Epithelial cell of esophagus (primary cell): ENCODE measurements at places on chromosomes 7 and 10.
A peak's percentile ranks its signal among the peaks of the same experiment; 100 is the strongest.

DNA sequence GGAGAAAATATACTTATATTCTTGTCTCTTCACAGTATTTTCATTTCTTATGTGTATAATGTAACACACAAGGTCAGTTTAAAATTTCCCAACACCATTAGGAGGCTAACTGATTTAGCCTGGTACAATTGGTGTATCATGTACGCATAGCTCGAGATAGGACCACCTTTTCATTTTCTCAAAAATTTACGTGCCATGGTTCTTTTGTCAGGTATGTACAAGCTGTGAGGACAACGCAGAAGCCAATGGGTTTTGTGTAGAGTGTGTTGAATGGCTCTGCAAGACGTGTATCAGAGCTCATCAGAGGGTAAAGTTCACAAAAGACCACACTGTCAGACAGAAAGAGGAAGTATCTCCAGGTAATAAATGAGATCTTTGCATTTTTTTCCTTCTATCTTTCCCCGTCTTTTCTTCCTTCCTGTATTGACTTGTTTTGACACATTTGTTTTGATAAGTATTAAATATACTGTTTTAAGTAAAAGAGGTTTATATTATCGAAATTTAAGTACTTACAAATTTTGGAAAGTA is 55.0 kb downstream of the TRIM24 start:
- DNase-seq = no peak

- DNase-seq = no peak
Measured at GRCh38 chr10:117750616-117751015, 208.1 kb downstream of the EMX2 start.

DNA sequence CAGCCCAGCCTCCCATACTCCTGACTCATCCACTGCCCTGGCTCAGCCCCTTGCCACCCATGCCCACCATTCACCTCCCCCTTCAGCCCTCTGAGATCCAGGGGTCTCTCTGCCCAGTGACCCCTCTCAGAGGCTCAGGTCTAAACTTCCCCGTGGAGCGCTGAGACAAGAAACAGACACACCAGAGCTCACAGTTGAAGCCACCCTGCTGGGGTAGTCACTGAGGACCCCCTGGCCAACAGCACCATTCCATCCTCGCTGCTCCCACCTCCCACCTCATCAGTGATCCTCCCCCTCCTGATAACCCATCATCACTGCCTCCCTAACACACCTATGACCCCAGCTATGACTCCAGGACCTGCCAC is 100.7 kb downstream of the GRID1 start:
- no peak for DNase-seq

DNA sequence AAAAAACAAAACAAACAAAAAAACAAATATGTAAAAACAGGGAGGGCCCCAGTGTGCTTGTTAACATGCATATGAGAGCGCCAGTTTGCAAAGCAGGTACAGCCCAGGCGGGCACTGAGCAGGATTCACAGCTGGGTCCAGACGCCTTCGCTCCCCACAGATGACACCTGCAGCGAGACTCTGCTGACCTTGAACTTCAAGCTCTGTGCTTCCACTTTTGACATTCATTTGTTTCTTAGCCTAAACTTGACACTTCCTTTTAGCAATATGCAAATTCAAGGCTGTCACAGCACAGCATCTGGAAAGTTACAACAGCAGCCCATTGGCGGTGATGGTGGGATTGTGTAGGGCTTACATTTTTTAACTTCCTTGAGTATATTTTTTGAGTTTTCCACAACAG is 88.8 kb upstream of the TNS3 start:
- no peak for DNase-seq

DNA sequence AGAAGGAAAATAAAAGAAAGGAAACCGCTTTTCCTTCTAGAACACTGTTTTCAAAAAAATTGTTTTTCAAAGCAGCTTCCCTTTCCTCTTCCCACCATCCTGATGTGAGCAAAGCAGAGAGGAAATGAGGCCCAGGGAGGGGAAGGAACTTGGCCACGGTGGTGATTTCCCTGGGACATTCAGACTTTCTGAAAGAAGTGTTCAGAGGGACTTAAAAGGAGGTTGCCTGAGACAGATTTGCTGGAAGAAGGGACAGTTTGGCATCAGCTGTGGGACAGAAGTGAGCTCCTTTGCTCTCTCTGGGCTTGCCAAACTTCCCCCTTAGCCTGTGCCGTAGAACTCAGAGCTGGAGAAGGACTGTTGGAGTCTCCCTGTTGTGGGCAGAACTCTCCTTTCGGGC is 30.3 kb downstream of the ADCYAP1R1 start:
- DNase-seq = no peak

GRCh38 chr7:6554848-6555247 is 3.6 kb upstream of the GRID2IP start:
- DNase-seq = no peak

- DNase-seq = no peak
Measured at GRCh38 chr10:46240684-46241565, 45.9 kb upstream of the ANTXRL start.

DNA sequence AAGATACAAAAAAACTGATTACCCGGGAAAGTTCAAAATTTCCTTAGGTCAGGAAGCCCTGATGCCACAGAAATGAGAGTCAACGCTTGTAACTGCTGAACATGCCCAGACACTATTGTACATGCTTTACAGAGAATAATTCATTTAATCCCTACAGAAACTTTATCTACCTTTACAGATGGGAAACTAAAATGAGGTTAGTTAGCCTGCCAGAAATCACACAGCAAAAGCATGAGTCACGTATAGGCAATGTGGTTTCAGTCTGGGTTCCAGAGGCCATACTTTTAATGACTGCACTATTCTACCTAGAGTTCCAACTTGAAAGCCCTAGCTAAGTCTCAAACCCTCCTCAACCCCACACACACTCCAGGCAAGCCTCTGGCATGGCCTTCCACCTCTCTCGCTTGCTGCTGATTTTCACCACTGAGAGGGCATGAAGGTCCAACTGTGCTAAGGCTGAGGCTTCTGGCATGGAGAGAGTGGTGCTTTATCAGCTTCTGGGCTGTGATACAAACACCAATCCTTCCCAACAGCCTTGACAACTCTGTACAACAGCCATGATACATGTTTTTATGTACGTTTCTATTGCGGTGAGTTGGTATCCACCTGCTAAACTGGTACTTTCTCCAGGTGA is 1011.2 kb upstream of the GHITM start:
- DNase-seq = peak; percentile 9

DNA sequence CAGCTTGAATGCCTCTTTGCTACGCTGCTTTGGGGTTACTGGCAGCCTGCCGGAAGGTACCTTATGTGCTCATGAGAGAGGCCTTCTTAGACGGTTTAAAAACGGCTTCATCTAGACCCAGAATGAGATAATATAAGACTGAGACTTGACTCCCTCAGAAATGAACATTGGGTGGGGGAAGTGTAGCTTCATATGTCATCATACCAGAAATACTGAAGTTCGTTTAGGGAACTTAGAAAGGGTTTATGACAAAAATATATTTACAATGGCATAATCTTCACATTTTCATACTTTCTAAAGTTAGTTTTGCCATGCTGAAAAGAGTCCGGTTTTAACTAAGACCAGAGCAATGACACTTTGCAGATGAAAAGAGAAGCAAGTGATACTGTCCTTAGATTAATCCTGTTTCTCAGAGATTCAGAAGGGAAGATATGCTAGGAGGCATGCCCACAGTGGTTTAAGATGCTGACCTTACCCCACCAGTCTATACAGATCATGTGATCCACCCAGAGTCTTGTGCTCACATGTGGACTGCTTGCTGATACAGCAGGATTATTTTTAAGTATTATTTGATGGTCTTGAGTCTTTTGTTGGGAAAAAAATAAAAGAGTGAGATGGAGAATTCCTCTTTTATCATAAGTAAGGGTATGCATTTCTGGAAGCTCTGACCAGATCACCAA is 40.8 kb upstream of the HGF start:
- no peak for DNase-seq

- no peak for DNase-seq
Measured at GRCh38 chr10:97097084-97097433, 88.7 kb downstream of the SLIT1 start.

DNA sequence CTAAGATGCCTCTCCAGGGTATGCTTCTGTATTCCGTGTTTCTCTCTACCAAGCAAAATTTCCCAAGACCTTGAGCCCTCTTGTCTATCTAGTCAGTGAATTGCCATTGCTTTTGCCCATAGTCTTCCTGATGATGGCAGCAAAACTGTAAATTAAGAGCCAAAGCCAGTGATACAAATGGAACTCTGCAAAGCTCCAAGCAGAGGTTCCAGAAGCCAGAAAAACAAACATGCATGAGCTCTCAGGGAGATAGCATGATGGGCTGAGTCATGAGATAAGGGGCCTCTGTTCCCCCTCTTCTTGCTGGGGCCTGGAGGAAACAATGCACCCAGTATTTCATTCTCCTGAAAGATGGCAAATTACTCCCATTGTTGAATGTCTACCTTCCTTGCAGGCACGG is 24.7 kb downstream of the LSMEM1 start:
- DNase-seq = no peak

DNA sequence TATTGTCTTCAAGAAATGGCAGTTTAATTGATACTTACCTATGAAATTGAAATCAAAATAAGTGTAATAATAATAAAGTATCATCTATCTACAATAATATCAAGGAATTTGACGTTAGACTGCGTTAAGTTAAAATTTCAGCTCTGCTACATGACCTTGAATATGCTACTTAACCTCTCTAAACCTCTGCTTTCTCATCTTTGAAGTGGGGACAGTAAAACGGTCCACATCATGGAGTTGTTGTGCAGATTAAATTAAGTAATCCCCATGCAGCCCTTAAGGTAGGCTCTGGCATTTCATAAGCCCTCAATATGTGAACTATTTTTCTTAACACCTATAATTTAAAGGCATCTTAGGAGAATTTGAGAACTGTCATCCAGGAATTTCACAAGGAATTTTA is 252.4 kb upstream of the PHF14 start:
- no peak for DNase-seq

DNA sequence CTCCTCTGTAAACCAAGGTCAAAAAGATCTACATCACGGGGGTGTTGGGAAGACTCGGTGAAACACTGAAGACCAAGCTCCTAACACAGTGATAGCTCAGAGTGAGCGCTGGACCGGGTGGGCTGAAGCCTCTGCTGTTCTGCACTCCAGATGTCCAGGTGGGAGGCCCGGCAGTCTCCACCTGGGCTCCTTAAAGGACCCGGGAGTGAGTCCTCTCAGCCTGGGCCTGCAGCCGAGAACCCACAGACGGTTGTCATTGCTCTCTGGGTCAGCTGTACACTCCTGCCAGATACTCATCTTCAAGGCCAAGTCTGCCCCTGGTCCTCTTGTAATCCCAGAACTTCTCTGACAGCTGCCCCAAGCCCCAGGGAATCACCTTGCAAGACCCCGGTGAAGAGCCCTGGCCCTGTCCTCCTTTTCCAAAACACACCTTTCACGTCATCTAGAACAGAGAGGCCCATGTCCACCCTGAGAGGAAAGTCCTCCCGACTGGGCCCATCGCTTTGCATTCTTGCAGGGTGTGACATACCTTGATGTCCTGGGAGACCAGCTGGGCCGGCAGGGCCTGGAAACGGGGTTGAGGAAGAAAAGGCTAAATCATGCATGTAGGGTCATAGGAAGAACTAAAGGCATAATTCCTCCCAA is 43.7 kb downstream of the COL17A1 start:
- DNase-seq = no peak

DNA sequence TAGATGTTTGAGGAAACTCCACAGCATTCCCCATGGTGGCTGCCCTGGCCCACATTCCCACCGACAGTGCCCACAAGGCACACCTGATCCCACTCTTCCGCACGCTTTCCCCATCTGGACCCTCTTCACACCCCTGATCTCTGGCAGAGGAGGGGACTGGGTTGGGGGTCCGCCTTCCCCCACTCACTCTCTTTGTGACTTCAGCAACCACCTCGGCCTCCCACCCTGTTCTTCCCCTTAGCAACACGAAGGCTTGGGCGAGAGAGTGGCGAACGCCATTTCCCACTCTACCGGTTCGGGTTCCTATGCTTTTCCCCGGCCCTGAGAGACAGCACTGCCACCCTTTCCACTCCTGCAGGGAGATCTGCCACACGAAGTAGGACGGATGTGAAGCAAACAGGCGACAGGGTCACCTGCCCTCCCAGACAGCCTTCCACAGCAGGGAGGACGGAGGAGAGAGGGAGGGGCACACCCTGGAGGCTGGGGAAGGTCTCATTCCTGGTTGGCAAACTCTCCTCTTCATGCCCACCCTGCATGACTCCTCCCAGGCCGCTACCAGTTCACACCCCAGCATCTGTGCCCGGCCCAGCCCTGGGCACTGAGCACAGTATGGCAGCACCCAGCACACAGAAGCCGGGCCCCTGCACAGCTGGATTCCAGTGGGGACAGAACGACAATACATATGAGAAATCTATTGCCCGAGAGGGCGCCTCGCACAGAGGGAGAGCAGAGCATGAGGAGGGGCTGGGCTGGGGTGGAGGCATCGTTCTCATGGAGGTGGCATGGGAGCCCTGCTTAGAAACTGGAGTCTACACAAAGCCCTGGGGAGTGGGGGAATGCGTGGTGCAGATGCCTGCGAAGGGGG is 93.5 kb downstream of the PAXIP1 start:
- DNase-seq = no peak

- peak; percentile 45 for DNase-seq
Measured at GRCh38 chr10:34172936-34173533, 642.1 kb downstream of the PARD3 start.

- no peak for DNase-seq
Measured at GRCh38 chr10:128008521-128009250, 101.8 kb downstream of the PTPRE start.

DNA sequence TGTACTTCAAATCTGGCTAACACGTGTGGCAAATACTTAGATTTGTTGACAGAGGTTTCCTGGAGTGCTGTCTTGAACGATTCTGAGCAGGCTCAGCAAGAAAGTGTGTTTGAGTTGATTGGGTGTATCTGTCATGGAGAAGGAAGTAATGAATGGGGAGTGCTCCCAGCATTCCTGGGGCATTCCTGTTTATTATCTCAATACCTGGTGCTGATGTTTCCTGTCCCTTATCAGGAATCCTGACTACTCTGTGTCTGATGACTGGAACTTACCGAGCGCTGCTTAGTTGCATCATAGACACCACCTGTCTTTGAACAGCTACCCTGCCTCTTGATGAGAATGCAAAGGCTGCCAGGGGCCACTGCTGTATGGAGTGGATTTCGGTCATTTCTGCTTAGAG is 41.0 kb upstream of the TMEM248 start:
- peak; percentile 27 for DNase-seq

- no peak for DNase-seq
Measured at GRCh38 chr7:75888464-75889222, 9.8 kb downstream of the RHBDD2 start.

GRCh38 chr10:112160834-112161233 is 22.7 kb downstream of the GPAM start:
- DNase-seq = peak; percentile 23

GRCh38 chr7:130891254-130892094 is 157.5 kb upstream of the KLF14 start:
- DNase-seq = peak; percentile 90

- no peak for DNase-seq
Measured at GRCh38 chr10:60733517-60733822, 44.8 kb upstream of the CDK1 start.
